HepG2 (cell line): ENCODE measurements at places on chromosomes 4 and X.

DNA sequence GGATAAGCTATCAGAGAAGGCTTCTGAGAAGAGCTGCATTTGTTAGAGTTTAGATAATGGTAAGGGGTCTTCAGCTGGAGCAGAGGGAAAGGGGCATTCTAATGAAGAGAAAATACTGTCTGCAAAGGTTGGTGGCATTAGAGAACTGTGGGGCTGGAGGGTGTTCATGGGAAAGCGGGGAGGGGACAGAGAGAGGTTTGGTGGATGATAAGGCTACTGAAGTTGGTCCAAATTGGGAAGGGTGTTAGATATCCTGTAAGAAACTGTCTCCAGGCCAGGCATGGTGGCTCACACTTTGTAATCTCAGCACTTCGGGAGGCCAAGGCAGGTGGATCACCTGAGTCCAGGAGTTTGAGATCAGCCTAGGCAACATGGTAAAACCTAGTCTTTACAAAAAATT lies 59.9 kb downstream of the AFF1 start:
- no peak for DNase-seq

DNA sequence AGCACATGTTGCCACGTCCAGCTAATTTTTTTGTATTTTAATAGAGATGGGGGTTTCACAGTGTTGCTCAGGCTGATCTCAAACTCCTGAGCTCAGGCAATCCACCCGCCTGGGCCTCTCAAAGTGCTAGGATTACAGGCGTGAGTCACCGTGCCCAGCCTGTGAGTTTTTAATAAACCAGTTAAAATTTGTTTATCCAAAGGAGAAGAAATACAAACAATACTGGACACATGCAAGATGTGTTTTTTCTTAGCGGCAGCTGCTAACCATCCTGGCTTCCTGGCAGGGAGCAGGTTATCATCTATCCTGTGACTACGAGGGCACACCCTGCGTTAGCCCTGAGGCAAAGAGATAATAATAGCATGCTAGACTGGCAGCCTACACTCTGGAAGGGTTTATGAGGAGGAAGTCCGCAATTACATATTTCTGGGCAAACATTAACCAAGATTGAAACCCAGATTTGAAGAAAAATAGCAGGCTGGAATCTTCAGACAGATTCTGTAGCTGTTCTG lies 191.4 kb downstream of the SPRY1 start:
- peak; percentile 32 for DNase-seq

DNA sequence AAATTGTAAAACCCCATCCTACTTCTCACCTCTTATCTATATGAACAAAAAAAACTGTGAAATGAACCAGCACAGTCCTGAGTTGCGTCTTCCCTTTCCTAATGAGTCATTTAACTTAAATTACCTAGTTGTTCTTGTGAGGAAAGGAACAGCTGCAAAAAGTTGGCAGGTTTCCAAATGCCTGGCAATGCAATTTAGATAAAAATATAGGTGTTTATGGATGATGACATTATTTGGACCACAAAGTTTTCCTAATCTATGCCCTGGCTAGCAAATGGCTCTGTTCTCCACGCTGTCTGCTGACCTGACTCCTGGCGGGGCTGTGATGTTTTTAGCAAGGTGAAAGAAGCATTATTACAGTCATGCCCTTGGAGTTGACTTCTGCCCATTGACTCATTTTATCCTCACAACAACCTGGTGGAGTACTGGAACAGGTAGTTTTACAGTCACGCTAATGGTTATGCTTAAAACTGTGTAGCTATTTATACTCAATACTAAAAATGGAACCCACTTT lies 29.8 kb upstream of the RELL1 start:
- no peak for DNase-seq

DNA sequence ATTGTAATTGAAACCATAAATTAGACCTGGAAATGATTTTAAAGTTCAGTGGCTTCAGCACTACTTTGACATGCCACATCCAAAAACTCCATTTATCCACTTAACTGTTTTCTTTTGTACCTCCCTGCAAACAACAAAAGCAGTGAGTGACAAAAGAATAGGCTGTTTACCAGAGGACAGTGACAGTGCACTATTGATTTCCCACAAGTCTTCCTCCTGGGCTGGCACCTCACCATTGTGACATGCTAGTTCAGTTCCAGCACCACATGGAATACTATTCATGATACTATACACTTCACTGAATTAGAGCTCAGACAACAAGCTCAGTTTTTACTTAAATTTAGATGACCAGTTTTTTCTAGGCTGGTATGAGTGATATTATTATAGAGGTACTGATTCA lies 29.3 kb downstream of the MOSPD2 start:
- no peak for DNase-seq

DNA sequence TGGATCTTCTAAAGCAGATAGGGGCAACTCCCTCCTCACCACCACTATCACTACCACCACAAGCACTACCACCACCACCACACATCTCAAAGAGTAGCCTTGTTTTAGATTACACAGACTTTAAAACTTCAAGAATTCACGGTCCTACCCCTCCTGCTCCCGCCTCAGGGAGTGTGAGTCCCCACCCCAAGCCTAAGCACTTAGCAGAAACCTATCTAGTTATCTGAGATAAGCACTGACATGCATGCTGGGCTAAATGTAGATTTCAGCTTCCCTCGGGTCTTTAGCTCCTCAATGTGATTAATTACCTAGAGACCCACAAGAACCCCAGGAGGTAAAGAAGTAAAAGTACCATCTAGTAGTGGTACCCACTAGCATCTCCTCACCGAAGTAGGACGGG lies 775 bp downstream of the AMOT start:
- no peak for DNase-seq

- DNase-seq = peak; percentile 8
Measured at GRCh38 chrX:152632445-152633097, 5.1 kb upstream of the GABRQ start.

DNA sequence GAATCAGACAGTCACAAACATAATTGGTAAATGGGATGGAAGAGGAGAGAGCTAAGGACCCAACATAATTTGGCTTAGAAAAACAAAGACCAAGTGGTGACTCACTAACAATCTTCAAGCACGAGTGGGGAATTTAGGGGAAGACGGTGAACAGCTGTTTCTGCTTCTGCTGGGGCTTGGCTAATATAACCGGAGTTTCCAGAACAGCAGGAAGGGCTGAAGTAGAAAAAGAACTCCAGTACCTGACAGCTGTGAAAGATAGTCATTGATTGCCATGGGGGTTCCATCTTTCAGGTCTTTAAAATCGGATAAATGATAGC lies 290.9 kb upstream of the LDB2 start:
- no peak for DNase-seq

DNA sequence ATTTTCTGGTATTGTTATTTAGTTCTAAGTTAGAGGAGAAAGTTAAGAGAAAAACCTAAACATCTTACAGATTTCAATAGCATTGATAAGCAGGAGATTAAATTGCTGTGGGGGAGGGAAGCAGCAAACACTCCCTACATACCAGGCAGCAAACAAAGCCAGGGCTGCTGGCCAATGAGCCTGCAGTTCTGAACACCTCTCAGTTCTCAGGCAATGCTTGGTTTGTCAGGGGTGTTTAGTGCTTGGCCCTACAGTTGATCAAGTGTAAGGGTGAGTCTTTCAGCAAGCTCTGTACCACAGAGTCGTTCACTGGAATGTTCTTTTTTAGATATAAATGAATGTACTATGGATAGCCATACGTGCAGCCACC lies 38.6 kb downstream of the EGFL6 start:
- DNase-seq = no peak

DNA sequence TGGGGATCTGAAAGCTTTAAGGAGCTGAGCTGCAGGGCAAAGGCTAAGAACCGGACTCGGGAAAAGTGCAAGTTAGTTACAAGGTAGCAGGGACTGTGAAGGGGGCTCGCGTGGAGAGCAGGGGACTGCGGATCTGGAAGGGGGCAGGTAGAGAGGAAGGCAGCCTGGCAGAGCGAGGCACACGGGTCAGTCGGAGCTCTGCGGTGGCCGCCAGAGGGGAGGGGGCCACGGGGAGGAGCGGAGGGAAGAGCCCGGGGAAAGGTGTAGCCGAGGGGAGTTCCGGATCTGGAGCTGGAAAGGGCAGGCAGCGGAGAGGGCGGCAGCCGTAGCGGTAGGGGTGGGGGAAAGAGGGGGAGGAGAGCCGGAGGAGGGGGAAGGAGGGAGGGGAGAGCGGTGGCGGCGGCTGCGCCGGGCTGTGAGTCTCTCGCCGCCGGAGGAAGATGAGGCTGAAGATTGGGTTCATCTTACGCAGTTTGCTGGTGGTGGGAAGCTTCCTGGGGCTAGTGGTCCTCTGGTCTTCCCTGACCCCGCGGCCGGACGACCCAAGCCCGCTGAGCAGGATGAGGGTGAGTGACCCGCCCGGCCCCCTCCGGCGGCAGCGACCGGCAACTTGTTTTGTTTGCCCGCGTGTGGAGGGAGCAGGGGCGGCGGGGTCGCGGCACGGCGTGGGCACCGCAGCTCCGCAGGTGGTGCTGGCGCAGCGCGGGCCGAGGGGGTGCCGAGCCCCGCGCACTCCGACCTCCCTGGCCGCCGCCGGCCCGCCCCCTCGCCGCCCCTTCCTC lies at the start of gene GALNT7:
Gene GALNT7 (plus strand): TSS at position 416 of the 782 bp plus-strand sequence. CDS start 25 bp downstream, at position 441.
- DNase-seq = no peak

DNA sequence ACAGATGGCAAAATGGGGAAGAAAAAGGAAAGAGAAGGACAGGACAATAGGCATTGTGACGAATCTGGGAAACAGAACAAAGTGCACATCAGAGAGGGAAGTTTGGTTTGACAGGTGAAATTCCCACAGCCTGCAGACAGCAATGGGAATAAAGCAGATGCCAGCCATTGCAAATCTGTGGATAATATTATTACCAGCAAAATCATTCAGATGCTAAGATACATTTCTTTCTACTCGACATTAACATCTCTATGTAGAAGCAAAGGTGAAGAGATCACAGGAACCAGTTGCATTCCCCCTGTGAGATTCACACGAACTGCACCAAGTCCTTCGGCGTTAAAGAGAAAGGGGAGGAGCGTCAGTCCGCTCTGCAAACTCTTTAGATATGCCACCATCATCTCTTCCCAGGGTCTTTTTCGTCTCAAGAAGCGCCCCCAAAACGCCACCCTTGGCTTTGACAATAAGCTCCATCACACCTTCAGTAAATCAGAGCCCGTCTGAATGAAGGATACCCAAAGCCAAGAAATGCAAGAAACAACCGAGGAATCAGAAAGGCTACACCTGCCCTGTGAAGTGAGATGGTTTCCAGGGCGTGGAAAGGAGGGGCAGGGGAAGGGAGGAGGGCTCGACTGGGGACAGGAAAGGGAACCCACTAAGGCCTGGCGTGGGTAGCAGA lies 1.9 kb downstream of the NEUROG2 start:
- DNase-seq = no peak

DNA sequence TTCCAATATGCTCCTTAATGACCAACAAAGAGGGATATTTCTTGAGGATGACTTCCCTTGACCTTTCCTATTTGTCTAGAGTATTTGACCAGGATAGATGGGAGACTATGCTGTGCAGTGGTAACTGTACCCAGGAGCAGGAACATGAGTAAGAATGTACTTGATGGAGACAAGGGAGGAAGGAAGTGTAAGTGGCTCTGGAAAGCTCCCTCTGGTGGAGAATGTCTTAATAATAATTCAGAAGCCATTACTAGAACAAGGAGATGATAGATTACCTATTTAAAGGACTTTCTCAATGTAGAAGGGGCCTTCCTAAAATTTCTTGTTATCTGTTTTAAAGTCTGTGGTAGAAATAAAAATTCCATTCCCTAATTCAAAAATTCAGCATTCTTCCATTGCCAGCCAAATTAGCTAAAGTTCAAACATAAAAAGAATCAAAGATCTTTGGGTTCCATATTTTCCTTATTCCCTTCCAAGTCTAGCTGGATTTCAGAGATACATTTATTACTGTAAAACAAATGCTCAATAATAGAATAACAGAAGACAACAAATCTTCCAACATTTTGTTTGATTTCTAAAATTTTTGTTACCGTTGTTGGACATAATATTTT lies 83.8 kb downstream of the GRID2 start:
- peak; percentile 30 for DNase-seq

- DNase-seq = no peak
Measured at GRCh38 chr4:100359441-100359840, 158.4 kb downstream of the EMCN start.

GRCh38 chr4:168475745-168476144 lies 4.5 kb downstream of the DDX60L start:
- no peak for DNase-seq

- DNase-seq = peak; percentile 52
Measured at GRCh38 chrX:53686151-53686885, at the start of gene HUWE1. Gene HUWE1 (minus strand): TSS chrX:53686719. CDS start chrX:53654107, 32,612 bp downstream.

DNA sequence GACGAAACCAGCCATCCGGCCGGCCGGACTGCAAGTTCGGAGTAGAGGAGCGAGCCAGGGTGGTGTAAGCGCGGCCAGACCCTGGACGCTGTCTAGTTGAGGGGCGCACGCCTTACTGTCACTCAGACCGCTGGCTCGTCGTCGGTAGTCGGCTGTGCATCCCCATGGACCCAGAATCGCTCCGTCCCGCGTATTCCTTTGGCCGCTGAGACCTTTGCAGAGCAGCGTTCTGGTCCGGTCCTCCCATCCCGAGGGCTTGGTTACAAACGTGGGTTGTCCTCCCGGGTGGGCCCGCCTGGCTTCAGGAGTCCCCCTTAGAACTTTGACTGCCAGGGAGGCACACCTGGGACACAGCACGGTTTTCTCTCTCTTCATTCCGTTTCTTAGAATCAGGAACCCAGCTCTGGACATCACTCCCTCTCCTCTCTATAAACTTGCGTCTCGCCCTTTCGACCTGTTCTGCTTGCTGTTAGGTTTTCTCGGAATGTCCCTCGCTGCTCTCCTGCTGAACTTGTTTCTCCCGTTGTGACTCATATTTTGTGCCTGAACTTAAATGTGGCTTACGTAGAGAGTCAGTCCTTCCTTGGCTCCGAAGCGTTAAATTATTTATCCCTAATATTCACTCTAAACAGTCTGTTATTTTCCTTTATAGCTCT lies 672 bp downstream of the PGM2 start:
- DNase-seq = no peak

DNA sequence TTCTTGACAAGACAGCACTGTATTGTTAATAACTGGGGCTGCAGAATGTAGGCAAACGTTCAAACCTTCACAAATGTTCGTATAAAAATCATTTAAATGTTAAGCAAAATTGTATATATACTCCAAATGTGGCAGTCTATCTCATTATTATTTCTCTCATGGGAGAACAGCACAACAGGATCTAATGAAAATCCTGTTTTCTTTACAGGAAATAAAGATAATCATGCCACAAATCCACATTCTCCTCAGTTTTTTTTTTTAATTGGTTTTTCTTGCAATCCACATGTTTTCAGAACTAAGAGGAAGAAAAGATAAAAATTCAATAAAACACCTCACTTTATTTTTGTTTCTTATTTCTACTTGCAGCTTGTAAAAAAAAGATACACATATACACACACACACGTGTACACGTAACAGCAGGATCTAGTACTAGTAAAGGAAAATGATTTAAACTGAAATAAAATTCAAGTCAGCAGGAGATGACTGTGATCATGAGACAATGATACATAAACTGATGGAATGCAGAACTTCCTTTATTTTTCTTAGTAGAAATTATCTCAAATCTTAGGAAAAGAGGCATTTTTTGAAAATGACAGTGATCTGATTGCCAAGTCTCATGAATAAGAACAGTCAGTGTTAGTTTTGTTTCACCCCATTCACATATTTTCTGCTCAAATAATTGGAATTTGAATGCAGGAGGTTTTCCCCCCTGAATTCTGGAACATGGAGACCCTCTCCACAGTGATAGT lies 11.3 kb downstream of the APBB2 start:
- no peak for DNase-seq
